CD14-positive monocyte (primary cell): ENCODE measurements at places on chromosomes 3 and 15.

DNA sequence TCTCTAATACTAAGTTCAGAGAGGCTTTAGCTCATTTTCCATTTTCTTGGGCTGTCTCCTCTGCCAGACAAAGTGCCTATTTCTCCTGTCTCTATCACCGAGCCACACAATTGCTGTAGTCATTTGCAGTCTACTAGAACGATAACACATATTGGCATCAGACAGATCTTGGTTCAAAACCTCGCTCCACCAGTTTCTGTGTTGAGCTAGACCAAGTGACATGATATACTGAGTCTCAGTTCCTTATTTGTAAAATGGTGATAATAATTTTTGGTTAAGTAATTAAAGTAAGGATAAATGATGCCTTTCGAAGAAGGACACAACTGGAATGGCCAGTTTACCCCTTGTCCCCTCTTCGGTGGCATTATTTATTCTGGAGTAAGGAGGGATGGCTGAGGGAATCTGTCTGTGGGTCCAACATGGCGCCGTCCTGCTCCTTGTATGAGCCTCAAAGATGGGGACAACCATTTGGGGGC lies 398 bp upstream of the RAB7A start:
- no peak for DNase-seq

- no peak for DNase-seq
Observed at GRCh38 chr3:107739227-107739626, 216.5 kb downstream of the BBX start.

GRCh38 chr3:16143861-16144447 lies 30.5 kb upstream of the GALNT15 start:
- no peak for DNase-seq

DNA sequence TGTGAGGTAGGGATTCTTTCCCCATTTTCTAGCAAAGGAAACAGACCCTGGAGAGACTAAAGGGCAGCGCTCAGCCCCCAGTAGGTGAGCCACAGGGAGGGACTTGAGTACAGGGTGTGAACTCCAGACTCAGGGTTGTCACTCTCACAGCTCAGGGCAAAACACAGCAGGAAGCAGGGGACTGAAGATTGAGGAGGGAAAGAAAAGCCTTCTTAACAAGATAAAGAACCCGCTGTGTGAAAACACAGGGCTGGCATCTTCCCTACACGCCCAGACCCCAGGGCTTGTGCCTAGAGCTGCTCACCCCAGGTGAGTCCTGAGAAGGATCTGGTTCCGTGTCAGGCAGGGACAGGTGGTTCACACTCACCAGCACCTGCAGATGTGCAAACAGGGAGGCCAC lies 59.6 kb downstream of the ABTB1 start:
- DNase-seq = no peak

DNA sequence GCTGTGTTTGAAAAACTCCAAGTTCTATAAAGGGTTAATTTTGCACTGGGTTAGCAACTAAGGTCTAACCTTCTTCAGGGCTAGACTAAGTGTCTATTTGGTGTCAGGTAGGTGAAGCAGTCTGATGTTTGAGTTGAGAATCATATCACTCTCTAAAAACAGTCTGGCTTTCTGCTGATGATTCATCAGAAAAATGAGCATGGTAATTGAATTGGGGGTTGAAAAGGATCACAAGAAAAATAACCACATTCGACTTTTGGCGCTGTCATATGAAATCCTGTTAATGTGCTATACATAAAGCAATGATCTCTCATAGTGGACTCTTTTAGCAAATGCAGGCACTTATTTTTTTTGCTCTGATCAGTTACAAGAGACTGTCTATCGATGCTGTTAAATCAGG lies 242.2 kb upstream of the AZI2 start:
- no peak for DNase-seq

DNA sequence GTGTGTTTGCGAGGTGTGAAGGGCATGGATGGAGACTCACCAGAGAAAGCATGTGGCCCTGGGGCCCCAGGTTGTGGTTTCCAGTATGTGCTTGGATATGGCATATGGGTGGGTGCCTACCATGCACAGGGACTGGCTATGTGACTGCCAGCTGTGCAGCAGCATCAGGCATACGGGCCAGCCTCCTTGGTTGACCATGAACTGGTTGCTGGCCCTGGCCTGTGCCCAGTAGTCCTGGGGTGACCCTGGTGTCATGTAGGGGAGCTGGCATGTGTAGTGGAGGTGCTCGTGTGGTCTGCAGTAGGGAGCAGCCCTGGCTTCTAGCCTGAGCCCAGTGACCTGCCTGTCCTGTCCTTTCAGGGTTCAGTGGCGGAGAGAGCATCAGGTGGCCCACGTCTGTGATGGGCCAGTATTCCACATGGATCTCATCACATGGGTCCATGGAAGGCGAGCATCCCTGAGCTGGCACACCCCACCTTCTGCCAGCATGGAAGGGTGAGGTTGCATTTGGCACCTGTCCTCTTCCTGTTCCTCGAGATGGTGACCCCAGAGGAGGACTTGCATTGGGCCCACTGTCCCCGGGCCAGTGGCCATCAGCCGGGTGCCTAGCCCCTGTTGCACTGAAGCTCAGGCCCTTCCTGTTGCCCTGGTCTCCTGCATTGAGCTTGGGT lies 228.9 kb downstream of the SNRPN start:
- no peak for DNase-seq

- DNase-seq = no peak
Observed at GRCh38 chr15:85382942-85383341, 2.5 kb downstream of the AKAP13 start.

- no peak for DNase-seq
Observed at GRCh38 chr15:88983861-88984429, 70.8 kb upstream of the MFGE8 start.

DNA sequence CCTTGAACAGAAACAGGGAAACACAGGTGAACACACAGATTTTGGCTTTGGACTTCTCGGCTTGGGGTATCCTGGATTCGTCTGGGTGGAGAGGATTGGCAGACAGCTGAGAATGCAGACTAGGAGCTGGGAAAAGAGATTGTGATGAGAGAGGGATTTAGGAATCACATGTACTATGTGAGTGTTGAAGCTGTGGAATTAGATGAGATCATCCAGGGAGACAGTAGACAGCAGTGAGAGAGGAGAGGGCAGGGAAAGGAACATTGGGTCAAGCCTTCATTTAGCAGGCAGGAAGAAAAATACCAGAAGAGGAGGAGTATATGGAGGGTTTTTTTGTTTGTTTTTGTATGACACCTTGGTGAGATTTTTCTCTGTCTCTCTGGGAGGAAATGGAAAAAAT lies 262.1 kb upstream of the TBL1XR1 start:
- no peak for DNase-seq

- no peak for DNase-seq
Observed at GRCh38 chr3:60573494-60573893, 677.8 kb downstream of the FHIT start.

- no peak for DNase-seq
Observed at GRCh38 chr3:133948996-133949395, 53.3 kb upstream of the RAB6B start.

GRCh38 chr3:19446687-19447086 lies 298.4 kb downstream of the KCNH8 start:
- no peak for DNase-seq

- DNase-seq = no peak
Observed at GRCh38 chr3:150905339-150905738, at the start of gene MINDY4B. Gene MINDY4B, minus strand, starts transcription at chr3:150905439. Its CDS starts 0 bp downstream, at chr3:150905439.

GRCh38 chr3:115922681-115923347 lies 299.5 kb downstream of the GAP43 start:
- DNase-seq = no peak

DNA sequence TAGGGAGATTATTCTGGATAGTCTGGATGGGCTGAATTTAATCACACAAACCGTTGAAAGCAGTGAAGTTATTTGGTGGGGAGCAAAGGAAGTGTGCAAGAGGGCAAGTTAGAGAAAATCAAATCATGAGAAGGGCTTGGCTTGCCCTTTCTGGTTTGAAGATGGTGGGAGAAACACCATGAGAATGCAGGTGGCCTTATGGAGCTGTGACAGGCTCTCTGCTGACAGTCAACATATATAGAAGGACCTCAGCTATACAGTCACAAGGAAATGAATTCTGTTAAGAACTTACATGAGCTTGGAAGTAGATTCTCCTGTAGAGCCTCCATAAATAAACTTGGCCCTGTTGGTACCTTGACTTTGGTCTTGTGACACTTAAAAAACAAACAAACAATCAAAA lies 72.3 kb downstream of the GMNC start:
- no peak for DNase-seq

GRCh38 chr15:52379395-52380106 lies 83.9 kb upstream of the MYO5C start:
- DNase-seq = no peak
